ENCODE measurements at places on chromosomes 6 and 20.
A peak's percentile ranks its signal among the peaks of the same experiment; 100 is the strongest.

DNA sequence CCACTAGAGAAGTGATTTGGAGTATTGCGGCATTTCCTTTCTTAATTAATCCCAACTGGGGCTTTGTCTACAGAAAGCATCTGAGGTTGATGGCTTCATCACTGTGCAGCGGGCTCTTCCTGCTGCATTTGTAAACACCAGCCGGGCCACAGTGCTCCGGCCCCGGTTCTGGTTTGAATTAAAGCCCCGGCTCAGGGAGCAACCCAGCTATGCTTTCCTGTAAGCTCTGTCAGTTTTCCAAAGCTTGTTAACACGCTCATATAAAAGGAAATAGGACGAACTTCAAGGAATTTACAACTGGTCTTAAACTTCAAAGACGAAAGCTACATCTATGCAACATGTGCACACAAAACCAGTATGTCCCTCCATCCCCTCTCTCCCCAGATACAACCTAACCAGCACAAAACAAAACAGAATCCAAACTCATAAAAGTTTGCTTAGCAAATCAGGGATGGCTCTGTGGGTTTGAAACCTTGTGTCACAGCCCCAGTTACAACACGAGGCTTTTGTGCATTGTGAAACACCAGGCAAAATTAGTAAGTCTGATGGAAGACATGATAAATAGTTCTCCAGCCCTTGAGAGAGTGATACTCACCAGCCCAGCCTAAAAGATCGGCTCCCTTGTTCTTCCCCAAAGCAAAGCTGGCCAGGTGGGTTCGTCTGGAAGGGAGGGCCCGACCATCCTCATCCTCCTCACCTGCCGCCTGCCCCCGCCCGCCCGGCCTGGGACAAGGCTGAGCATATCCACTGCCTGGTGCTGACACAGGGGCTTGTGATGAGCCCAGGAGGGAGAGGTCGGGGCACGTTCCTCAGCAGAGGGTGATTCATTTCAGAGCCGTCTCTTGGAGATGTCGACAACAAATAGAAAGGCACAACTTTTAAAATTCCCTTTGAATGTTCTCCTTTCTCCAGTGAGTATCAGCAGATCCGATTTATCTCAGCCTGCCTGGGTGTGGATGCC, 197.9 kb downstream of the TFAP2C start:
- DNase-seq: no peak

DNA sequence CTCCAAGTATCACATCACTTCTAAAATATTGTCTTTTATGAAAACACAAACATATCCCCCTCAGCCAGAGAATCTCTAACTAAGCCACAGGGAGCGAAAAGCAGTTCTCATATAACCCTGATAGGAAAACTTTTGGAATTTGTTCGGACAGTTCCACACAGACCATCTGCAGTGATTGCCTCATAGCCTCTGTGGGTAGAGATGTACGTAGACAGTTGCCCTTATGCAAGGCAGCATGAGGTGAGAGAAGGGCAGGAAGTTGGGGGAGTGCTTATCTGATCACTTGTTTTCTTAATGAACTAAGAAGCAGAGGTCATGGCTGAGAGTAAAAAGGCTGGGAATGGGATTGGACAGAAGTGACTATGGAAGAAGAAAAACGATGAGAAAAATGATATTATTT, 39.6 kb downstream of the SLC23A2 start:
- DNase-seq: no peak

DNA sequence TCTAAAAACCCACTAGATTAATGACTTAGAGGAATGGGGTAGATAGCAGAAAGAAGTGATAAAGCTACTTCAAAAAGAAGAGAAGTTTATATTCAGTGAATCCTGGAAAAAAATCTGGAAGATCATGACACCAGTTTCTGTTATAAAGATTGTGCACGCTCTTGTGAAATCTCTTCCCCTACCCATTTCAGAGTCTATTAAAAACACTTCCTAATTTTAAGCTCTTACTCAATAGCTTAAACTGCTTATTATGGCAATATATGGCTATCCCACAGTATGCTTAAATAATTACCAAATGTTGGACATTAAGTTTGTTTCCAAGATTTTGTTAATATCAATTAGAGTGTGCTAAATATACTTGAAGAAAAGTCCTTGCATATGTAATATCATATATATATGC, 585.3 kb upstream of the MAN1A1 start:
- no peak for DNase-seq

- DNase-seq: no peak
These were observed 317.5 kb downstream of the HIVEP2 start for GRCh38 chr6:142627474-142627873.

- no peak for DNase-seq
These were observed 110.4 kb downstream of the LIN28B start for GRCh38 chr6:105067329-105067728.

DNA sequence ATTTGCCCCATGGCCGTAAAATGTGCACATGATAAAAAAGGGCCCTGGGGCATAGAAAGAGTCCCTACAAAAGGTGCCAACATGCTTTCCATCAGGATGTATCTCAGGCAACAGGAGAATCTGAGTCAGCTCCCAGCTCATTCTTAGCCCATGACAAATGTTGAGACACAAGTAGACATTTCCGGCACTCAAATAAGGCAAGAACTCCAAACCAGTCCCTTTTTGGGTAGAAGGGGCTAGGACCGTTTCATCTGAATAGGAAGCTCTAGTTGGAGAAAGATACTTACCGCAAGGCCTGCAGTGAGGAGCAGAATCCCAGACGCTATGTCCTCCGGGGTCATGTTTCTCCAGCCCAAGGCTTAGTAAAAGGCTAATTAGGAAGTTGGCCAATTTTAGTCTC, 261.0 kb upstream of the RIN2 start:
- DNase-seq: no peak

DNA sequence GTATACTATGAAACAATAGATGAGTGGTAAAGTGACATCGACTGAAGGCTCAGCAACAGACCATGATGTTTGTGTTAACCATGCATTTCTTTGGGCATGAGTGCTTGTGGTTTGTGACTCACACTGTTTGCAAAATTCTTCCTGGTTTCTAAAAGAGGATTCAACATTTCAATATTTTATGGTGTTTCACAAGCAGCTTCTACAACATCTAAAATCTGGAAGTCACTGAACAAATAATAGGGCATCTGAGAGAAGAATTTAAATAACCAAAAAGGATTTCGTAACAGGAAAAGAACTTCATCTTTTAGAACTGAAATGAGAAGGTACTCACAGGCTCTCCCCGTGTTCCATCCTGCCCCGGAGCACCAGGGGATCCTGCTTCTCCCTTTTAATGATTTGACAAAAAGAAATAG, 146.2 kb downstream of the COL21A1 start:
- no peak for DNase-seq

DNA sequence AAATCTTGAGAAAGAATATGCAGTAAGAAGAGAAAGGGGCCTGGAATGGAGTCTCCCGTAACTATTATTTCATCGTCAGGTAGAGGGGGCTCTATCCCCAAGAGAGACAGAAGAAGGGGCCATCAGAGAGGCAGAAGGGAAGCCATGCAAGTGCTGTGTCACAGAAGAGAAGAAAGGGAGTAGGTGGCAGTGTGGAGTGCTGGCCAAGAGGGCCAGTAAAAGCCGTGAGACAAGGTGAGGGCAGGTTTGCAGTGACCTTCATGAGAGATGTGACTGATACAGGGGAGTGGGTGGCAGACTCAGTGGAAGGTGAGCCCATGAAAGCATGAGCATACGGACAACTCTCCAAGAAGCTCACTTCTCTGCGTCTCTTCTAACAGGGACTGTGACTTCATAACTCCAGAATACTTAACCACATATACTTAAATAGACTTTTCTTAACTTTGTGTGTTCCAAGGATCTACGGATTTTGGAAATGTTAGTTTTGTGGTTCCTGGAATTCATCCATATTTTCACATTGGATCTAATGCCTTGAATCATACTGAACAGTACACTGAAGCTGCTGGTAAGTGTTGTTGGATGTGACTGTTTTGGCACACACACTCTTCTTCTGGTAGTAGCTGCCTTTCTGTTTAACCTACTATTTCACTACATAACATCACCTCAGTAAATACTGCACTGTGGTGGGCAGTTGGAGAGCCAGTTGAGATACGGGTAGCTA, 15.6 kb downstream of the PM20D2 start:
- DNase-seq: no peak

GRCh38 chr6:158452191-158452590, 107.7 kb upstream of the TMEM181 start:
- DNase-seq: no peak

DNA sequence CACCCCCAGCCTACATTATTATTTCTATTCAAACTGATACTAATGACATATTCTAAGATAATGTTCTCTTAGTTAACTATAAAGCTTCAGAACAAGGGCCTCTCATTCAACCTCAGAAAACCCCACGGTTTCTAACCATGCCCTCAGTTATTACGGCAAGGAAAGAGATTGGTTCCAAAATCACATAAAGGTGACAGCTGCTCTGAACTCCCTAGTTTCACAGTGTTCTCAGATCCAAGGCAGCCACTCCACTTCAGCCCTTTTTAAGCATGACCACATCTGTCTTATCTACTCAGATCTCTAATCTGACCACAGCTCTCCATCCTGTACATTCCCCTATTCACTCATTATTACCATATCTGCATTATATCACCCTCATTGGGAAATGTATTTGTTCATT, 98.8 kb upstream of the CEP85L start:
- no peak for DNase-seq

GRCh38 chr6:28633445-28634215, 107.9 kb downstream of the GPX5 start:
- no peak for DNase-seq

GRCh38 chr6:109073344-109074132, 21.1 kb downstream of the SESN1 start:
- DNase-seq: peak; percentile 12

- peak; percentile 22 for DNase-seq
These were observed 191.2 kb downstream of the ZNF217 start for GRCh38 chr20:53402233-53403005.

DNA sequence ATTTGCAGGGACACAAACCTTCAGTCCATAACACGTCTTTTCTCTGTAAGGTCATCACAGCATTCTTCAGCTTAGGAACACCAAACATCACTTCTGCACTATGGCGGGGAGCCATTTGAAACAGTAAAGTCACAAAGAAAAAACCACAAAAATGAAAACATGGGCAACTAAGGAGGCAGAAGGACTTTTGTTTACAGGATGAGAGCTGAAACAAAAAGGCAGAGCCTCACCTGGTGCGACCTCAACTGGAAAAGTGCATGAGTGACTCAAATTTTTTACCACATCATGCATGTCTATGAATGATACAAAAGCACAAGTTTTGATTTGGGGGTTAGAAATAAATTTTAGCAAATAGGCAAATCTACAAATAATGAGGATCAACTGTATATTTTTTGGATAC, 68.2 kb upstream of the TNFAIP3 start:
- no peak for DNase-seq

GRCh38 chr20:4095639-4096038, 80.3 kb upstream of the RNF24 start:
- no peak for DNase-seq

- no peak for DNase-seq
These were observed 31.3 kb downstream of the PPP1R3G start for GRCh38 chr6:5116243-5116991.

GRCh38 chr6:167493976-167494697, 169.3 kb downstream of the TTLL2 start:
- DNase-seq: no peak

DNA sequence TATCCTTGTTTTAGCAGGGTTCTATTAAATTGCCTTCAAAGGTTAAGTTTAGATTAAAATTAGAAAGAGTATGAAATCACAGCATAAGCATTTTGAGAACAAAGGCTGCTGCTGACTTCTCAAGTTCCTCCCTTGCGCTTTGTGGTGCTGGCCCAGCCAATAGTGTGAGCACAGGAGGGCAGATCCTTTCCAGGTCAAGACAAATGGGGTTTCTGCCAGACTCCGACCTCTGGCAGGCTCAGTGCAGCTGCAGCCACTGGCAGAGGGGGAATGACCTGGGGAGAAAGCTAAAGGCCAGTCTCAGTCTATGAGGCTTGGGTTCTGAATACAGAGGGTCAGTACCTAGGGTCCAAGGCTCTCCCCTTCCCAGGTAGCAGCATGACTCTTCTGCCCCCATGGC, 27.0 kb downstream of the CLIC5 start:
- no peak for DNase-seq

- DNase-seq: no peak
These were observed 1.1 kb downstream of the FBXO30 start for GRCh38 chr6:145813285-145814034.

GRCh38 chr6:17156112-17156921, 54.5 kb downstream of the STMND1 start:
- DNase-seq: peak; percentile 54

DNA sequence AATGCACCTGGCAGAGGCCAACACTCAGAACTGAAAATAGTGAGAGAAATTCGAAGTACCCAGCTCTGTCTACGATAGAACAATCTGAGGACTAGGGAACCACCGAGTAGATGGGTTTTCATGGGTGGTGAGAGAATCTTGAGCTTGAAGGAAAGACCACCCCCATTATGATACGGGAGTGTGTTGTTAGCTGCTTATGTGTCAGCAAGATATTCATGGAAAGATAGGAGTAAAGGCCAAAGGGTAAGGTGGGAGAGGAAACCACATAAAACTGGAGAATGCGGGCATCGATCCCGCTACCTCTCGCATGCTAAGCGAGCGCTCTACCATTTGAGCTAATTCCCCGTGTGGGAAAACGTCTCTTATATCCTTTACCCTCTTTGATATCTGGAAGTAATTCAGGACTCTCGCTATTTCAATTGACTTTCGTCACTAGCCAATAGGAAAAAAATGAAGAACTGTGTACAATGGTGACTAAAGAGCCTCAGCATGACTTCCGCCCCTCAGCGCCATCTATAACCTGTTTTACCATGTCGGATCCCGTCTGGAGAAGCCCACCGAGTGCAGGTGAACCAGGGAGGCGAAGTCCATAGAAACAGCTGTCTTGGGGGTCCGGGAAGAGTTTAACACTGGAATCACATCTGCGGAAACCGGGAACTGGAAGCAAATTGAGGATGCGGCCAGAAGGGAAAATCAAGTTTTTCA, 25.0 kb upstream of the ABT1 start:
- DNase-seq: no peak

DNA sequence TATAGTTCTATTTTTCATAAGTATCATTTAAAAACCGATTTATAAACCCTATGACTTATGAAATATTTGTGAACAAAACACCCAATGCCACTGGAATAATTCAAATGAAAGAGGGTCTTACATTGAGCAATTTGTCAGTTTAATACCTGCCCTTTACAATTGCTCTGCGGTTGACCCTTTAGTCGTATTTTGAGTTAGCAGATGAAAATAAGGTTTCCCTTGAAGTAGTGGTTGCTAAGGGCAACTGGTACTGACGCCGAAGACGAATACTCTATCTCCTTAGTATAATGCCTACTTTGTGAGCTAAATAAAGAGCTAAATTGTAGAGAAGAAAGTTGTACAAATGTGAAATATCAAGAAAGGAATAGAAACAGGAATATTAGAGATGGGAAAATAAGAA, 69.4 kb downstream of the KCNQ5 start:
- no peak for DNase-seq

GRCh38 chr6:30926644-30927043, 5.3 kb downstream of the SFTA2 start:
- DNase-seq: no peak

All from activated T-cell treated with anti-CD3 and anti-CD28 coated beads for 1 hour (primary cell).